ENCODE measurements at places on chromosomes 7 and 10.

- no peak for DNase-seq
These were observed 17.2 kb upstream of the MEOX2 start for GRCh38 chr7:15703732-15704131.

GRCh38 chr10:34760606-34761005 lies 54.5 kb downstream of the PARD3 start:
- no peak for DNase-seq

- no peak for DNase-seq
These were observed 261.7 kb downstream of the C7orf25 start for GRCh38 chr7:42650171-42650570.

- DNase-seq = no peak
These were observed 14.9 kb downstream of the PFKFB3 start for GRCh38 chr10:6217611-6218010.

- no peak for DNase-seq
These were observed 60.9 kb downstream of the PALD1 start for GRCh38 chr10:70539471-70539870.

DNA sequence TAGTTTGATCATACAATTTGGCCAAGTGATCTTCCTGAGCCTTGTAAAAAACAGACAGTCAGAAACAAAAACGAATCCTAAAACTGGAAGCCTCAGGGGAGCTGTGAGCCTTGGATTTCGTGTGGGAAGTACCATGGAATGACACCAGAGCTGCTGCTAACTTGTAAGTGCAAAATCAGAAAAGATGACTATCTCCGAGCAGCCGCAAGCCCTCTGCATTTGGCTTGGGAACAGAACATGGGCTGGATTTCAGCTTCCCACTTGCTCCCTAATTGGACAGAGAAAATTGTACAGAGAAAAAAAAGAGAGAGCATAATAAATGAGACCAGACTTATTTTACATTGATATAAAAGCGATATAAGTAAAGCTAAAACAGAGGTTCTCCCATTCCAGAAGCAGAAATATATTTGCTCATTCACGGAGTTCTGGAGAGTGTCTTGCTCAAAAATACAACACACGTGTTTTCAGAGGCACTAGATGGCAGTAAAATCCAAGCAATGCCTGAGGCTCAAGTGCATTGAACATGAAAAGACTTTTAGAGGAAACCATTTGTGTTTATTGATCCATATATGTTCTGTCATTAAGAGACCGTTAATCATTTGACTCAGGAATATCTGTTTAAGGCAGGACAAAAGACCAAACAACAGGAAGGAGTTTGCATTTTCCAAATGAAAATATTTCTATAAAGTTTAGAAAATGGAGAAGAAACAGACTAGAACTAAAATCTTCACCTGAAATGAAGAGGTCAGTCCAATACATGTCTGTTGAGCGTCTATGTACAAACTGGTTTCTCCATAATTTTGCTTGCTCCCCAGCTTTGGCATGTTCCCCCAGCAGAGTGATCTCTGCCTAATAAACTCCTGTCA lies 78.3 kb upstream of the SLC26A5 start:
- no peak for DNase-seq

- no peak for DNase-seq
These were observed 57.1 kb downstream of the KIF5B start for GRCh38 chr10:31999070-31999660.

DNA sequence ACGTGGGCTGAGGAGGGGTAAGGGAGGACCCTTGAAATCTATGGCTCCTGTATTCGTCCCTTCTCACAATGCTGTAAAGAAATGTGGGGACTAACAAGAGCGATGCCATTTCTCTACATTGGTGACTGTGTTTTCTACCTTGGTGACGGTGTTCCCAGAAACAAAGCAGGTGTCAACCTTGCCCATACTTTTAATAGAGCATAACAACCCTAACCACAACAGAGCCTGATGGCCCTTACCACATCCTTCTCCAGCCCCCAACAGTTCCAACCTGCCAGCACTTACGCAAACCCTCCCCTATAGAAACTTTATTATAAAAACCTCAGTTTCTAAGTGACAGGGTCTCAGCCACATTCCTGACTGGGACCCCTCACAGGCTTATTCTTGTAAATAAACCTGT lies 28.2 kb upstream of the ADCYAP1R1 start:
- DNase-seq = no peak

- DNase-seq = no peak
These were observed 504.3 kb downstream of the TFEC start for GRCh38 chr7:115526278-115526677.

GRCh38 chr10:118752409-118752808 lies 2.4 kb downstream of the CACUL1 start:
- no peak for DNase-seq

DNA sequence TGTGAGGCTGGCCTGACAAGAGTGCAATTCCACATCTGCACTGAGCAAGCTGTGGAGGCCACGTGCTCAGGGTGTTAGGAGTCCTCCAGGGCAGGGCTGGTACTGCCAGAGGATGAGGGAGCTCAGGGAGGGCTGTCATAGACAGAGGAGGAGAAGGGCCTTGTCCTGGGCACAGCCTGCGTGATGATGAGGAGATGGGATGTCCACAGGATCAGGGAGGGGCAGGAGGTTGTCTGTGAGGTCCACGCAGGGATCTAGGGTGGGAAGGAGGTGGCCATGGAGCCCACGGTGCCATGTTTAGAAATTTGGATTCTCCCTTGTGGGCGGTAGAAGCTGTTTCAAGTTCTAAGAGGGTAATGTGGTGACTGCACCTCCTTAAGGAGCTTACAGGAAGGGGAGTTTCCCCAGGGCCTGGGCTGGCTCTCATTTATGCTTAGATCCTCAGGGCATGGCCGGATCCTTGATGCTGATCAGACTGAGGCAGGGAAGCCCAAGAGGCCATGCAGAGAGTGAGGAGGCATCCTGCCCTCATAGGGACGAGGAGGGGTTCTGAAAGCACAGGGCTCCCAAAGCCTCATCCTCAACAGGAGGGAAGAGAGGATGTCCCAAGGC lies 30.3 kb downstream of the CHAT start:
- no peak for DNase-seq

DNA sequence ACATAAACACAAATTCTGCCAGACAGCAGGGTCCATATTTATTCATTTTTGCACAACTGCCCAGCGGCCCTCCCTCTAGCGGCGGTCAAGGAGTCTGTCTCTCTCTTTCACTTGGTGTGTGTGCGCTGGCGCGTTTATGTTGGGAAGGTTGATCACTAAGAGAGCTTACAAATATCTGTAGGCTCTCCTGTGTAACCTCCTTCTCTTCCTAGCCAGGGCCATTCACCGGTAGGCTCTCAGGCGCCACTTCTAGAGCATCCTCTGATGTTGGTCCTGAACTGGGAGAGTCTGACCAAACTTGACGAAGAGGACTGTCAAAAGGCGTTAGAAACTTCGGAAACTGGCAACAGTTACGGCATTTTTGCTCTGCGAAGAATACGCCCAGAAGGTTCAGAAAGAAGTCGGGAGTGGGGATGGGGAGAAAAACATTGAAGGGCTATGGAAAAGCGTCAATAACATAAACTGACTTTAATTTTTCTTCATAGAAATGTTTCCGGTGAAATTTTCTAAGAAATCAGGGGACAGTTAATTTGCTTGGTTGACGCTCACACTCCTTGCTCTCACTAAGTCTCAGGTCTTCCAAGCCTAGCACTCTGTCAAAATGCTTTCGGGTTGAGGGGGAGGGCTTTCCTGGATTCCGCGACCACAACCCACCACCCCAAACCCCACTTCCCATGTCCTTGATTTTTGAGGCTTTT lies 731.1 kb downstream of the ZWINT start:
- DNase-seq = no peak

DNA sequence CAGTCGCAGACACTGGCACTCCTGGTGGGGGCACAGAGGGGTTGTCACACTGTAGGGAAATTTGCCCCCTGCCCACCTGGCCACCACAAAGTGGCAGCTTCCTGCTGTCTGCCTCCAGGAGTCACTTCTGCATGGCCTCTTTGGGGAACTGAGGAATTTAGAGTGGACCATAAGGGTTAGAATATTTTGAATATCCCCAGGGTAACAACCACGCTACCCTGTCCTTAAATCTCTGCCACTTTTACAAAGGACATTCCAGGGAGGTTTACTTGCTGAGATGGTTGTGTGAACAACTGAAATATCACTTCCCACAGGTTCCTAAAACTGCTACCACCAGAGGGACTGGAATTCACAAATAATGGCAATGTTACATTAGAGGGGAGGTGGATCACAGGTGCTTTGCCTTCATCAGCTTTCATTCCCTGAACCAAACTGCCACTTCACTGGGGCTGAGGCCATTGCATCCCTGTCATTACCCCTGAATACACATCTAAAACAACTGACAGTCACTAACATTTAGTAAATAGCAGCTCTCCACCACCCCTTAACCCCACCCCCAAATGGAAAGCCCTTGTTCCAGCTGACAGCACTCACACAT lies 88.1 kb upstream of the IFRD1 start:
- DNase-seq = no peak

GRCh38 chr10:77261146-77261545 lies 376.5 kb downstream of the KCNMA1 start:
- no peak for DNase-seq

GRCh38 chr7:50739744-50740435 lies 42.8 kb downstream of the GRB10 start:
- peak; percentile 65 for DNase-seq

DNA sequence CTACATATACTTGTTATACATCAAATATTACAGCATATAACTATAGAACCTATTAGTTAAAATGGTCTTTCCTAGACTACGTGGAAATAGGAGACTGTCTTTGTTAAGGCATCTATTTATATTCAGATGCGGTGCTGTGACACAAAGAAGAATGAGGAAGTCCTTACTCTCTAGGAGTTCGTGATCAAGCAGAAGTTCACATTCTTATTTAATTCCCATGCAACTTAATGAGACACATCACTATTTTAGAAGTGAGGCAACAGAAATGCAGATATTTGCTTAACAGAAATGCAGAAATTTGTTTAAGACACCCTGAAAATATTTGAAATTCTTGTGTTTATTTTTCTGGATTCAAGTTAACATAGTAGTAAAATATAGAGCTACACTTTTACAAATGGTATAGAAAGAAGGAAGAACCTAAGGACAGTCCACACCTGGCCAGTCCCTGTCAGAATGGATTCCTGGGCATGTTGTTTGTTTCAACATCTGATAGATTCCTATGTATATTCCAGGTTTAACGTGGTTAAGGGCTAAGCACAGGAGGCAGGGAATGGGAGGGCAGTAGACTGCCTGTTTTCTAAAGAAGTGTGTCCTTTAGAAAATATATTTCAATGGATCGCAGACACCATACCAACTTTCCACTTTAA lies 70.6 kb upstream of the NXPH1 start:
- no peak for DNase-seq

DNA sequence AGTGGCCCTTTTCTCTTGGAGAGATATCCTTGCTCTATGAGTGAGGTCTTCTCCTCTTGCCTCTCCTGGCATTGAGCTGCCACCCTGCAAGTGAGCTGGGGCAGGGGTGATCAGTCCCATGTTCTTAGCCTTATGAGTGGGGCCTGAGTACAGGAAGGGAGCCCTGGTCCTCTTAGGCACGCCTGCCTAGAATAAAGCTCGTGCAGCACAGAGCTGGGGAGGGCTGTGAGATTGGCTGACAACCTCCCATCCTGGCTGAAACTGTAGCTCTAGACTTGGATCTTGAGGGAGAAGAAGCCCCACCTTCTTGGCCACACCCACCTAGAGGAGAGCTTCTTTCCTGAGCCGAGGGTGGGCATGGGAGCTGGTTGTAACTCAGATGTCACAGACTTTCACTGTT lies 305.0 kb upstream of the ZNF32 start:
- DNase-seq = no peak

- no peak for DNase-seq
These were observed 442.5 kb downstream of the KCNMA1 start for GRCh38 chr10:77195101-77195500.
